Cortex of kidney (tissue), 1 donor: ENCODE measurements at places on chromosomes 16 and 17.

GRCh38 chr17:45223539-45224528 is 2.1 kb downstream of the FMNL1 start:
- DNase-seq: no peak

- DNase-seq: no peak
Measured at GRCh38 chr17:72158895-72159885, 38.4 kb downstream of the SOX9 start.

DNA sequence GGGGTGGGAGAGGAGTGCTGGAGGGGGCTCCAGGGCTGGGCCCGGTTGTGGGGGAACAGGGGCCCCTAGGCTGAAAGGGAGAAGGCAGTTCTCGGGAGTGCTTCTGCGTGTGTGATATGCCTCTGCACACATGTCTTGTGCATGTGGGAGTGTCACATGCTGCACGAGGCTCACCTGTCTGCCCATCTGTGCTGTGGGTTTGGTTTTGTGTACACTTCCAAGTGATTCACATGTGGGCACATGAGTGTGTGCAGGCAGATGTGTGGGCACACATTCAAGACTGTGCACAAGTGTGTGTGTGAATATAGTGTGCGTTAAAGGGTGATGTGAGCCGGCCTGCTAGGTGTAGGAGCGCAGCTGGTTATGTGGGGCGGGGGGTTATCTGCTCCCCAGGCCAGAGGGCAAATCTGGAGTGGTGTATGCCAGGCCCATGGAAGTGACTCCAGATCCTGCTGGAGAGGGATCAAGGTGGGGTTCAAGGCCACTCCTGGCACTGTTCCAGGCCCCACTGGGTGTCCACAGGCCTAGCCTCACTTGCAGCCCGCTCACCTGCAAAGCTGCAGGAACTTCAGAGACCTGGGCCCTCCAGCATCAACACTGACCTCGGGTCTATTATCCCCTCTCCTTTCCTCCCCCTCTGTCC is 3.8 kb upstream of the BAHCC1 start:
- DNase-seq: no peak

DNA sequence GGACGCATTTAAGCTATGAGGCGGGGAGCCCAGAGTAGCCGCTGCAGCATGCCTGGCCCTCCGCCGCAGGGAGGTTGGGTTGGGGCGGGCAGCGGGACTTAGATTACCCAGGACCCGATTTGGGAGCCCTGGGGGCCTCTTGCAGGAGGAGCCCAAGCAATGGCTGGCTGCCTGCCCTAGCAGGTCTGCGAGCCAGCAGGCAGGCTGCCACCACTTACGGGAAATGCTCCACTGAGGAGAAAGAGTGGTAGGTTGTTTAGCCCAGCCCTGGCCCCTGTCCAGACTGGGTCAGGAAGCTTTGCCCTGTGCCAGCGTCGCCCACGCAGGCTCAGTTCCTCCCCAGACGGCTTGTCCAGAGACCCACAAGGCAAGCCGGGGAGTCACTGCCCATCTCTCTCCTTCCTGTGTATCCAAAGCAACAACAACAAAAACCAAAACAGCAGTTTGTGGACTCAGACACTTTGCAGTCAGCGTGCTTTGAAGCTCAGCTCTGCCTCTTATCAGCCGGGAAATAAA is 10.3 kb upstream of the TVP23A start:
- no peak for DNase-seq

DNA sequence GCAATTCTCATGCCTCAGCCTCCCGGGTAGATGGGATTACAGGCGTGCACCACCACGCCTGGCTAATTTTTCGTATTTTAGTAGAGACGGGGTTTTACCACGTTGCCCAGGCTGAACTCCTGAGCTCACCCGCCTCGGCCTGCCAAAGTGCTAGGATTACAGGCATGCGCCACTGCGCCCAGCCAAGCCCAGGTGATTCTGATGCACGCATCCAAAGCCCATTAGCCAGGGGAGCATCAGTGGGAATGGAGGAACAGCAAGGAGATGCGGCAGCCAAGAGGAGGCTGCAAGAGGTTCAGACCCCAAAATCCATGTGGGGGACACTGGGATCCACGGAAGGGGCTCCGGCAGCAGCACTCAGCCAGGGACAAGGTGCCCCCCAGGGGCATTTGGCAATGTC is 12.1 kb downstream of the ATP2A3 start:
- no peak for DNase-seq

DNA sequence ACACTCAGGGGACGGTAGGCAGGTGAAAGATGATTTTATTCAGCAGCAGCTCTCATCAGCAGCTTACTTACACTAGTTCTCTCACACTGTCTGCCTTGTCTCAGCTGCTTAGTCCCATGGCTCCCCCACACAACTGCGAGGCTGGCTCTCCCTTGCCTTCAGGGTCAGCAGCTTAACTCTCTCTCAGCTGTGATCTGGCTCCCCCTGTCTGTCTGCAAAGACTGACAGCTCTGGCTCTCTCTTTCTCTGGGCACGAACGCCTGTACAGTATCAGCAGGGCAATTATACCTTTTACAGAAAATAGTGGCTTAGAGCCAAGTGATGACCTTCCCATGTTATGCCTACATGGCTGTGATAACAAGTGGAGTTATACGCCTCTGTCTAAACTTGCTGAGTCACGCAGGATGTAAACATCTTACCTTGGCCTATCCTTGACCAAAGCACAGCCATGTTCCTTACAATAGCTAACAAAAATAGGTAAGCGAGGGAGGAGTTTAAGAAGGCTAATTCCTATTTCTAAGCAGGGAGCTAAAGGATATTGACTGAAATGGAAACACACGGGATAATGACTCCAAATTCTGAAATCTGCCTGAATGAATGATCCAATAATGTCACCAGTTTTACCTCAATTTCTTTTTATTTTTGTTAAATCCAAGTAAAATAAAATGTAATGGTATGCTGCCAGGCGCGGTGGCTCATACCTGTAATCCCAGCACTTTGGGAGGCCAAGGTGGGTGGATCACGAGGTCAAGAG is 1.1 kb upstream of the NDUFAB1 start:
- no peak for DNase-seq

DNA sequence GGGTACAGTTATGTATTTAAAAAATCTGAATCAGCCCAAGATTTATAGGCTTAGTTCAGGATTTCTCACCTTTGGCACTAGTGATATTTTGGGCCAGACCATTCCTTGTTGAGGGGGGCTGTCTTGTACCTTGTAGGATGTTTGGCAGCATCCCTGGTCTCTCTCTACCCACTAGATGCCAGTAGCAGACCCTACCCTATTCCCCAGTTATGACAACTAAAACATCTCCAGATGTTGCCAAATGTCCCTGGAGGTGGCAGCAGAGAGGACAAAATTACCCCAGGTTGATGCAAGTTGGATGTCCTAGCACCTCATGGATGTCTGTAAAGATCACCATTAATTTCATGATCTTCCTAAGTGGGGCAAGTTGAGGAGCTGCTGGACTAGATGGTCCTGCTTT is 45.8 kb downstream of the SYT17 start:
- no peak for DNase-seq

- DNase-seq: no peak
Measured at GRCh38 chr17:77458202-77459017, 317.6 kb downstream of the SEC14L1 start.

DNA sequence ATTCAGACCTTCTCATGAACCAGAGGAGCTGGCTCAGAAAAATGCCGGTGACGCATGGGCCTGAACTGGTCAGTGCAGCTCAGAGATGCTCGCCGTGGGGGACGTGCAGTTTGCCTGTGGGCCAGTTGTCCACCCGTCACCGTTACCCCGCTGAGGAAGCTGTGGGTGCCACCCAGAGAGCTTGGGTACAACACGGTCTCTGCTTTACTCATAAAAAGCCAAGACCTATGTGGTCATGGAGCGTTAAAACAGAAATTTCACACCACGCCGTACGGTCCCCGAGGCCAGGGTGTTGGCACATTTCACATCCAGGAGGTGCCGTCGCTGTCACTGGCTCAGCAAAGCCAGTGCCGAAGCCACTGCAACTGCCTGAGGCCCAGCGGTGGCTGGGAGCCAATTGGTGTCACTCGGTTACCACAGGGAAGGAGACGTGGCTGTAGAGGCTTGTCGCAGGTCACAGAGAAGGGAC is 120.9 kb downstream of the METRNL start:
- no peak for DNase-seq

- DNase-seq: no peak
Measured at GRCh38 chr17:19262650-19263631, 25.8 kb downstream of the EPN2 start.

DNA sequence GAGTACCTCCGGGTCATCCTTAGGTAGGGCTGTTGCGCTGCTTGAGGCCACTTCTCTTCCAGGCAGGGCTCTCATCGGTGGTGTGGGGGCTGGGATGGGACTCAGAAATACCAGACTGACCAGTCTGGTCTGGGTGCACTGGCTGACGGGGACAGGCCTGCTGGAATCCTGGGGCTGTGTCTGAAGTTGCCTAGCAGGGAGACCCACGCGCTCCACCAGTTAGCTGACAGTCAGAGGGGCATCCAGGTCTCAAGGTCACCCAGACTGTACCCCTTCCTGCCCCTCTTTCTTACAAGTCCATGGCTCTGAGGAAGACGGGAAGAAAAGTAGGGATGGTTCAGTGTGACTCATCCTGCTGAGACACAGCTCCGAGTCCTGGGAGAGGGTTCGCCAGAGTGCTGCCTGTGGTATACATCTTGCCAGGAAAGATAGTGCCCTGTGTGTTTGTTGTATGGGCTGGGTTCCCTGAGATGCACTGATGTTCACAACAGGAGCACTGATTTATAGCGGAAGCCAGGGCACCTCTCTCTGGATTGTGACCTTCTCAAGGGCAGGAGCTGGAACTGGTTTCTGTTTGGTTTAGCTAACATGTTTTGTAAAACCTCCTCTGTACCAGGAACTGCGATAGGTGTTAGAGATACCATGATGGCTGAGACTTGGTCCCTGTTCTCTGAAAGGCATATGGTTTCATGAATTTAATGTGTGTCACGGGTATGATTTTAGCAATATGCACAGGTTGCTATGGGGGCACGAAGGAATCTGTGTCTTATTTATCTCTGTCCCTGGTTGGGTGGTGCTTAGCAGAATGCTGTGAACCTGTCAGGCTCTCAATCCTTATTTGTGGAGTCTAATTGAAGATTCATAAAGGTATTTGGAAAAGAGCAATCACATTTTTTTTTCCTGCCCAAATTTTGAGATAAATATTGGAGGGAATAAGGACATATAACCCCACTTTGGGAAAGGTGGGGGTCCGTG is 97.5 kb downstream of the OR1D5 start:
- DNase-seq: no peak

DNA sequence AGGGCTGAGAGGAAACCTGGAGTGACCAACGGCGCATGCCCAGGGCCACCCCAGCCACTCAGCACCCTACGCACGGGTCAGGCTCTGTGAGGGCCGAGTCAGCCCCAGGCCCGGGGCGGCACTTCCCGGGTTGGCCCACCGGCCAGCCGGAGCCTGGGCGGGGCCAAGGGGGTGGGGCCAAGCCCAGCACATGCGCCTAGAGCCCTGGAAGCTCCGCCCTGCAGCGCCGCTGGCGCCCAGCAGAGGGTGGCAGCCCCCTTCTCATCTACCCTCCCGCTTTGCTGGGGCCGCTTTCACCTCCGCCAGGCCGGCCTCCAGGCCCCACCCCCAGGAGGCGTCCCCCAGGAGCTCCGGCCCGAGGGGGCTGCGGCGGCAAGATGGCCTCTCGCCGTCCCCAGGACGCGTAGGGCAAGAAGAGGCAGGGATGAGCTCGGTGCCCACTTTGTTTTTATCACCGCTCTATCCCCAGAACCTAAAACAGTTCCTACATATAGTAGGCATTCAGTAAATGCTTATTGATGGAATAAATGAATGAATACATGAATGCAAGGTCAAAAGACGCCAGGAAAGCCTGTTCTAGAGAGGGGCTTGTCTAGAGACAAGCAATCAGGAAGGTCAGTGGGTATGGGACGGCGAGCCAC is 31.3 kb downstream of the MYO18A start:
- peak; percentile 45 for DNase-seq

- DNase-seq: no peak
Measured at GRCh38 chr17:30188211-30188939, 47.1 kb downstream of the SLC6A4 start.

DNA sequence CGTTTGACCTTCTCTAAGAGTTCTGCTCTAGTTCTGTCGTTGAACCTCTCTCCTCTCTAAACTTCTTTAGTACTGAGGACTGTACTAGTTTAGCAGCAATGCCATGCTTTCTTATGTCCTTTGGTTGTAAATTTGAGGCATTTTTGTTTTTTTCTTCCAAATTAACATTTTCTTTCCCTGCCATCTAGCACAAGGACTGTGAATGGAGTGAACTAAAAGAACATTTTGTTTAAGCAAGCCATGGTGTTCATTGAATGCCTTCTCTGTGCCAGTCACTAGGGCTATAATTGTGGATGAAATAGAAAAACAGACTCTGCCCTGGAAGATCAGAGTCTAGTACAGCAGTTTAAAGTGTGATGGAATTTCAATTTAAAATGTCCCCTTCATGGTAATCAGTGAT is 137.9 kb downstream of the FTO start:
- no peak for DNase-seq

GRCh38 chr17:75047398-75048098 is 523 bp downstream of the KCTD2 start:
- no peak for DNase-seq

DNA sequence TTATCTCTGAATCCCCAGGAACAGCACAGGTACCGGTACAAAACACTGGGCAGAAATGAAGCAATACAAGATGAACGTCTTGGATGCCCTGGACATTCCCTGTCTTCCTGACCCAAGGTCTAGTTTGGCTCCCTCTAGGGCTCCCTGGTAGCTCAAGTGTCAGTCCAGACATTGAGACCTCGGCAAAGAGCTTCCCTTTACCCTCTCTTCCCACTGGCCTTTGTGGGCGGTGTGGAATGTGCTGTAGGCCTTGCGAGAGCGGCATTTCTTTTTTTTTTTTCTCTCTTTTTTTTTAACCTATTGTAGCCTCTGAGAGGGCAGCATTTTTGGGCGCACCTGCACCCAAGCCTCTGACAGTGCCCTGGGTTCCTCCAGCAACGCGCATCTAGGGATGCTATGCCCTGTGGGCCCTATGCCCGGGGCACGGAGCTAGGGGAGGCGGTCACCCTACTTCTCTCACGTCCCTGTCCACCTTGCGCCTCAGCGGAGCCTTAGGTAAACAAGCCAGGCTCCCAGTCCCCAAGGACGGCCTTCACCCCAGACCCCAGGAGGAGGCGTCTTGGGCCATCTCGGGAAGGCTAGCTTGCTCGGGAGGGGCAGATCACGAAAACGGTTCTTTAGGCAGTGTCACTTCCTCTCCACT is 1.2 kb upstream of the NFATC3 start:
- DNase-seq: no peak

DNA sequence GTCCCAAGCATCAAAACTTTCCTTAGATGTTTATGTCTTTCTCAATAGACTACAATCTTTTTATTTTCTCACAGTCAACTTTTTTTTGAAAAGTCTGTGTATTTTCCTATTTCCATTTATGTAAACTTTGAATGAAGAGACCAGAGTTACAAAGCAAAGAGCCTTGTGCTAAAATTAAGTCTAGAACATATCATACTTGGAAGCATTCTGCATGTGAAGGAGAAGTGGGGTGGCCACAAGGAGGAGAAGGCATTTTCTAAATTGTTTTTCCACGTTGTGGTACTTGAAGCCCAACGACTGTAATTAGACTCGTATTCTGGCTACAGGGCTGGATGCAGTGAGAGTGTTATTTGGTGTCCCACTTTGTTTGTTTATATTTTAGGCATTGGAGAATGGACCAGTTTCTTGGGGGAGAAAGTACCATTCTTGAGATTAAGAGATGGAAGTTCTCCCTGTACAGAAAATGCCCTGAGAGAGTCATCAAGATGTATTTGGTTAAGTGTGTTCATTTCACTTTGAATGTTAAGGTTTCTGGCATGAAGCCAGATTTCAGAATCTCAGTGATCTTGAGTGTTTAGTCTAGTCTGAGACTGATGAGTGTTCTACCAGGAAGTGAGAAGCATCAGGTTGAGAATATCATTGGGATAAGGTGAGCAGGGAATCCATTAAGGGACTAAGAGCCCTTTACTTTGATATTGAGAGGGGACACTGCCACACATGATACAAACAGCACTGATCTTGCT is 71.6 kb downstream of the MAP2K6 start:
- no peak for DNase-seq
